ENCODE measurements at places on chromosomes 2 and 18. TPM values are rescaled to one million over a fixed set of nuclear protein-coding genes. Genes with fewer than 3 reads are reported as not detected.

IL1F10 gene
- not detected for total RNA-seq

SLC5A7 gene
- total RNA-seq: not detected

OR6B2 gene
- not detected for total RNA-seq

ZNG1B gene
- 33.0 TPM for total RNA-seq

R3HDM1 gene
- total RNA-seq: 6.3 TPM

ERBB4 gene
- total RNA-seq: 0.17 TPM

HOXD13 gene
- total RNA-seq: not detected

FKBP7 gene
- total RNA-seq: 49.9 TPM

TNFAIP6 gene
- 32.4 TPM for total RNA-seq

GRB14 gene
- 0.29 TPM for total RNA-seq

Measured in smooth muscle cell of trachea (primary cell).